Activated CD8-positive, alpha-beta T cell treated with anti-CD3 and anti-CD28 coated beads, Interleukin-2, amount 10 ng/mL, durations not matched to agents 7 days and 5 days (primary cell): ENCODE measurements at places on chromosomes 13 and 19.

GRCh38 chr19:32816555-32817099, 52.9 kb downstream of the SLC7A9 start:
- DNase-seq = no peak

DNA sequence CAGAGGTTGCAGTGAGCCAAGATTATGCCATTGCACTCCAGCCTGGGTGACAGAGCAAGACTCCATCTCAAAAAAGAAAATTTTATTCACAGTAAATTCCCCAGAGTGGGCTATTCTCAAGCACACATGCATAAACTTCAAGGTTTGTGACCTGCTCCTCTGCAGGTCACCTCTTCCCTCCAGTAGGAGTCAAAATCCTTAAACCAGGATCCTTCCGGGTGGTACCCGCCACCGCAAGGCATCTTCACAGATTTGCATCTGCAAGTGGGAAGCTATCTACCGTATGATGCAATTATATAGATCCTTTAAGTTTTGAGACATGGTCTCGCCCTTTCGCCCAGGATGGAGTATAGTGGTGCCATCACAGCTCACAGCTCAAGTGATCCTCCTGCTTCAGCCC, 3.0 kb upstream of the ECH1 start:
- no peak for DNase-seq

- no peak for DNase-seq
Measured at GRCh38 chr19:35565016-35565856, 1.8 kb upstream of the ATP4A start.

DNA sequence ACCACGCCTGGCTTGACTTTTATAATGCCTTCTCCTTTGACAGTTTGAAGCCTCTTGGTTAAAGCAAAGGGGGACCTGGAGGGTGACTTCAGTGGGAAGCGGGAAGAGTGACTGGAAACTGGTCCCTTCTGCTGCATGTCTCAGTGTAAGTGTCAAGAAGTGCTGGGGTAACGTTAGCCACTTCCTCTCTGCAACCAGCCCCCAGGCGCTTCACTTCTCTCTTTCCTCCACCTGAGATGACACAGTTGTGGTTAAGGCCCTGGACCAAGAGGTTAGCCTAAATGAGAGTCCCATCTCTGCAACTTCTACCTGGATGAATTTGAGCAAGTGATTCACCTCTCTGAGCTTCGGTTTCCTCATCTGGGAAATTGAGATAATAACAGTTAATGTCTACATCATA, 16.3 kb downstream of the LEUTX start:
- peak; percentile 35 for DNase-seq
